NCI-H345 (cell line): ENCODE measurements at places on chromosomes 7 and 10.

DNA sequence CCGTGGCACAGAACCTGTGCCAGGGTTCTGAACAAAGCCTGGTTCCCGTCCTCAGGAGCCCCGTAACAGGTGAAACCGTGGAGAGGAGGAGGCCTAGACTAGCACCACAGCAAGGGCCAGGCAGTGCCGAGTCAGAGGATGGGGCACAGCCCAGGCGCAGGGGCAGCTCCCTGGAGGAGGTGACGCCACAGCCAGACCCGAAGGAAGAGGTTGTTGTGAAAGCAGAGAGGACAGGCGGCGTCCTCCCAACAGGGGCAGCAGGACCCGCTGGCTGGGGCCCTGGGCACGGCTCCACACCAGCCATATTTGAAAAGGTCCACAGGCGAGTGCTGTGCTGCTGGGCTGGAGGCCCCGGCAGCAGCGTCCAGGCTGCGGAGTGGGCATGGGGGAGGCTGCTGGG lies 25.7 kb downstream of the DAGLB start:
- no peak for DNase-seq

DNA sequence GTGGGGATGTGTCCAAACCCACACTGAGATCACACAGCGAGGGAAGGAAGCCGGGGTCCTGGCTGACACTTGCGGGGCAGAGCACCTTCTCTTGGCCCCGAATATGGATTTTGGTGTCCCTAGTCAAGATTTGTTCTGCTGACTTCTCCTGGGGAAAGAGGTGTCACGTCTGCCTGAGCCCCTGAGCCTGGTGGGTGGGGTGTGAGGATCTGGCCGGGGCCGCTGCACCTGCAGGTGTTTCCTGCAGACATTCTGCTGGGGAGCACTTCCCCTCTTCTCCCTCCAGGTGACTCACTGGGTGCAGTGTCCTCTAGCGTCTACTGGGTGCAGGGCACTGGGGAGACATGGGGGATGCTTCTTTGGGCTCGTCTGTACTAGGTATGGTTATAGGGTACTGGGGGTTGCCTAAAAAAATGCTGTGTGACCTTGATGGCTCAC lies 99.2 kb downstream of the GRK5 start:
- DNase-seq, result no peak

- DNase-seq, result no peak
Measured at GRCh38 chr10:22742678-22743077, 28.3 kb upstream of the PIP4K2A start.

- no peak for DNase-seq
Measured at GRCh38 chr10:86905429-86905828, 52.0 kb downstream of the MMRN2 start.

- DNase-seq, result no peak
Measured at GRCh38 chr7:90611115-90611514, 15.0 kb downstream of the CDK14 start.

DNA sequence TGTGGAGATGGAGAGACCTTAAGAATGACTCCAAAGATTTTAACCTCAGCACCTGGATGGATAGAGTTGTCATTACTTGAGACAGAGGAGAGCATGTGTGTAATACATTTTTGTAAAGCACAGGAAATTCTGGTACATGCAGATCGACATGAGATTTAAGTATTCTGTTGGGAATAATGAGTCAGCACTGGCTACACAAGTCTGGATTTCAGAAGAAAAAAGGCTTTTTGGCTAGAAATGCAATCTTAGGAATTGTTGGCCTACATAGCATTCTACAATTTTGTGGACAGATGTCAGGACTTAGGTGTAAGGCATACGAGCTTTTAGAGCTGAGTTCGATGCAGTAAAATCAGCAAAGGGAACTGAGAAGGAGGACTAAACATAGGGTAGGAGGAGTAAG lies 24.1 kb upstream of the ANKRD30A start:
- no peak for DNase-seq

DNA sequence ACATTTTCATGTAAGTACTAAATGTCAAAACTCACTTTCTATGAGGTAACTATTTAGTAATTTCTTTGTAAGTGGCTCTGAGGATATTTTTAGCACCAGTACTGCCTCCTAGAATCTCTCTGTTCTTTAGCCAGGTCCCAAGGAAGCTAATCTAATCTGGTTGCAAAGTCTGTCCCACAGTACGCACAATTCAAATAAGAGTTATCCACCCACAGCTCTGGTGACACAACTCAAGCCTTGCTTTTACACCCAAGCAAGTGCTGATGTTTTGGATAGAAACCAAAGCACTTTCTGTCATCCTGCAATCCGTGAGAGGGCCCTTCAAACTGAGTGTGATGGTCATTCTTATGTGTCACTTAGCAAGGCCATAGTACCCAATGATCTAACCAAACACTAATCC lies 14.5 kb downstream of the GIMAP5 start:
- DNase-seq, result no peak

- DNase-seq, result no peak
Measured at GRCh38 chr10:132302421-132303310, 5.1 kb downstream of the STK32C start.

DNA sequence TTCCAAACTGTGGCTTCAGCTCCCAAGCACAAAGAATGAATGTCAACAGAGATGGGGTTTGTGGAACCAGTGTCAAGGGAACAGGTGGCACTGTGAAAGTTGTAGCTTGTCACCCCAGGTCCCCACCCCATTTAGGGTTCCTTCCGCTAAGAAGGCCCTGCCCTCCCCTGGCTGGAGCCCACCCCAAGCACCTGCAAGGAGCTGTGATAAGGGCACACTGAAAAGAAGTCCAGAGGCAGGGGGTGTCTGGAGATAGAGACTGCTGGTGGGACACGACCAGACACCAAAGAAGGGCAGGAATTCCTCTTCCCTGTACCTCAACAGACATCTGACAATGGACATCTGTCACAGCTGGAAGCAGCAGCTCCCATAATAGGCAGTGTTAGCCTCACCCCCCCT lies 4.5 kb downstream of the GRID1 start:
- no peak for DNase-seq

DNA sequence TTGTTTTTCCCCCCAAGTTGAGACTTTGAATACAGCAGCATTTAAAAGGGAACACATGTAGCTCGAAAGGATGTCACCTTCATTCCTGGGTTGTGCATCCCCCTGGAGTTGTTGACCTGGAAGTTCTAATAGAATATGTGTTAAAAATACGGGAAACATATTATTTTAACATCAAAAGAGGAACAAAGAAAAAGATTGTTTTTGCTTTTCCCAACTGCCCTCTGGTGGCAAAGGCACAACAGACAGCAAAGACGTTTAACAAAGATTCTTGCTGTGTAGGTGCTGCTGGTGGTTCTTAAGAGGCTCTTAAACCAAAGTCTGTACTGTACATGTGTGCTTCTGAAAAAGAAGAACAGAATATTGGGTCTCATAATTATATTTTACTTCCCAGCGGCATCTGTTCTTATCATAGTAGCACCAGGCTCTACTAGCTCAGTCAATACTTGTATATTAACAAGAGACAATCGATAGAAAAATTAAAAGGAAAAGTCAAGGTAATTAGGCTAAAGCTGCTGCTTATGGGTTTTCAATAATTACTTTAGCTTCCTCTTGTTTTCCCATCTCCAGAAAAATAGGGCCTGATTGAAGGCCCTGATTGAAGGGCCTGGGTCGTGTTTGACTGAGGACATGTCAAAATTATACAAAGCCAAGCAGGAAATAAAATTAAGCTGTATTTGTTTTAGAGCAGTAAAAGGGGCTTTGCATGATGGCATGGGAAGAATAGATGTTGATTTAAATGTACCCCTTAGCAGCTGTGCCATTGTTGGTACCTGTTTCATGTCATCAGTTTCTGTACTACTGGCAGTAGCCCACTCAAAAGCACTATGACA lies 384.2 kb upstream of the LRGUK start:
- no peak for DNase-seq

- no peak for DNase-seq
Measured at GRCh38 chr10:3426190-3426845, 253.7 kb upstream of the PITRM1 start.

DNA sequence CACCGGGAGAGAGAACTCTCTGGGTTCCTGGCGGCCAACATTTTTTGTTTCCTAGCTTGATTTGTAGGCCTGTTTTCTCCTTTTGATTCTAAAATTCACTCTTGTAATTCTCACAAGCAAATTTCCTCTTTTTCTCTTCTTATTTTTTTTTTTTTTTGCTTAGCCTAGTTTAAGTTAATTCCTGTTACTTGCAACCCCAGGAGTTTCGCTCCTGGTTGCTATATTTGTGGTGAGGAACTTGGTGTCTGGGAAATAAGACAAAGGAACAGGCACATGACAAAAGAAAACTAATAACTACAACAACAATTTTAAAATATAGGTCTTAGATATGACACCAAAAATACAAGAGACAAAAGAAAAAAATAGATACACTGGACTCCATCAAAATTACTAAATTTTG lies 6.7 kb downstream of the AOAH start:
- no peak for DNase-seq

GRCh38 chr10:80515511-80515910 lies 22.2 kb upstream of the SH2D4B start:
- DNase-seq, result no peak

GRCh38 chr7:55087521-55087961 lies 68.7 kb downstream of the EGFR start:
- DNase-seq, result no peak

- no peak for DNase-seq
Measured at GRCh38 chr7:106552645-106553445, 108.1 kb downstream of the CCDC71L start.

- no peak for DNase-seq
Measured at GRCh38 chr10:21694631-21695030, 160.6 kb downstream of the MLLT10 start.

DNA sequence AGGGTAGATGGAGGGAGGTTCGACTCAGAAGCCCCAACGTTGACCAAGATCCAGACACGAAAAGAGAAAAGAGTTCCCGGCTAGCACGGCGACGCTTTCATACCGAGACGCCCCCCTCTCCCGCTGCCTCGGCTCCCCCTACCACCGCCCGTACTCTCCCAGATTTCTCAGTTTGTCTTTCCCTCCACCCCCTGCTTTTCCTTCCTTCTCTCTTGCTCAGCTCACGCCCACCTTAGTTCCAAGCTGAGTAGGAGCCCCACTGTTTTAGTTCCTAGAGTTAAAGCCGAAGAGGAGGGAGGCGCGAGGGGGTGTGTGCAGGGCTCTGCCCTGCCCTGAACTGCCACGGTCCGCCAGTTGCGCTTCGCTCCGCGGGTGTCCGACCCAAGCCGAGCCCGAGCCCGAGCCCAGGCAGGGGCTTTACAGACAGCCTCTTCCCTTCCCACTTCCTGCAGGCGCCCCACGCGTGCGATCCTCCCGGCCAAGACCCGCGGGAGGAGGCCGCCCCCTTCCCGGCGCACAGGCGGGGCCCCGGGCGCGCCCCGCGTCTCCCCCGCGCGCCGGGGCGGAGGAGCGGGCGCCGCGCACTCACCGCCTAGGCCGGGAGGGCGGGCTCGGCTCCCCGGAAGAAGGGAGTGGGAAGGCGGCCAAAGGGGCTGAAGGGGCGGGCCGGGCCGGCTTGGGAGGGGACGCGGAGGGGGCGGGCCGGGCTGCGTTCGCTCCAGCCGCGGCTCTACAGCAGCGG lies at the start of gene EPHB6:
Gene EPHB6 (plus strand): TSS at position 705 of the 742 bp plus-strand sequence. CDS start 8,152 bp downstream, outside the sequence.
- peak; percentile 81 for DNase-seq

GRCh38 chr10:132550366-132551092 lies 12.9 kb downstream of the INPP5A start:
- DNase-seq, result no peak

- DNase-seq, result no peak
Measured at GRCh38 chr7:128914566-128915151, 4.2 kb upstream of the KCP start.

- no peak for DNase-seq
Measured at GRCh38 chr7:107684947-107685463, 24.4 kb downstream of the SLC26A4 start.

- DNase-seq, result no peak
Measured at GRCh38 chr7:80604436-80604835, 34.0 kb upstream of the CD36 start.

DNA sequence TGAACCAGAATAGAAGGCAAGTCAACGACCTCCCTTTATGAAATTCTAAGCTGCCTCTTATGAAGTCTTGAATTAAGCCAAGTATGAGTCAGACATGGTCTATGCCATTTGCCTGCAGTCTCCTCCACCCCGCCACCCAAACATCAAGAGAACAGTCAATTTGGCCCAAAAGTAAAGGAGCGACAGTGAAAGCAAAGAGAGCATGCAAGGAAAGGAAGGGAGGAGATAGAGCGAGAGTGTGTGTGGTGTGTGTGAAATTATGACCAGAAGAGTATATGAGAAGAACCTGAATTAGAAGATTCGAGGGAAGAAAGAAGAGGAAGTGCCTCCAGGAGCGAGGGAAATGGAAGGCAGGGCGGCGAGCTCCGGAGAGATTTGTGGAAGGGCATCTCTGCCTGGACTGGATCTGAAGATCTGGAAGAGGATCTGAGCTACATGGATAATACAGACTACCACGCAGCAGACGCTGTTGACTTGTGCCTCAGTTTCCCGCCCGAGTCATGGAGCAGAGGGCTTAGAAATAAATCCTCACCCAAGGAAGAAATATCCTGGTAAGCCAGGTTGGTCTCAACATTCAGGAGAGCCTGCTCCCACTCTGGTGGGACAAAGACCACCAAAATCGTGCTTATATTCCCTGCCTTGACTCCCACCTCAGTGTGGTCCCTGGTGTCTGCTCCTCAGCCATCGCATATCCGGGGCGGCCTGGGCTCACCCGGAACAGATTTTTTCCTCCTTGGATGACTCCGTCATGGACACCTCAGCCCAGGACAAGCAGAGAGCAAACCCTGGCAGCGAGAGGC lies 459 bp downstream of the ZDHHC6 start:
- no peak for DNase-seq

GRCh38 chr7:127873715-127874636 lies 157.3 kb downstream of the LRRC4 start:
- DNase-seq, result no peak
